Activated CD4-positive, alpha-beta T cell treated with anti-CD3 and anti-CD28 coated beads for 1 hour (primary cell): ENCODE measurements at places on chromosomes 16 and 17.

DNA sequence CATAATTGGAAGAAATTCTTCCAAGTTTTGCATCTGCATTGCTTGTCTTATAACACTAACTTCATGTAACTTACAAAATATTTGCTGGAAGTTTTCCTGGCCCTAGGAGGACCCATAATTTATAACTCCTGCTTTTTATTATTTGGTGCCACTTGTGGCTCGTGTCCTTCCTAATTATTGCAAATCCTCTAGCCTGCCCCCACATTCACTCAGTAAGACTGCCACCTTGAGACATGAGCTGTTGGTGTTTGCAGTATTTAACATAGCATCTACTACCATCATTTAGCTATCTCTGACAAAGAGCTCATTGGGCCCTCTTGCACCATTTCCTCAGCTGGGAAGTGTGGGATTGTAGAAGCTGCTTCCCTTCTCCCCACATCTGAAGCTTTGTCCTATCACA is 49.5 kb downstream of the FTO start:
- DNase-seq, result no peak

DNA sequence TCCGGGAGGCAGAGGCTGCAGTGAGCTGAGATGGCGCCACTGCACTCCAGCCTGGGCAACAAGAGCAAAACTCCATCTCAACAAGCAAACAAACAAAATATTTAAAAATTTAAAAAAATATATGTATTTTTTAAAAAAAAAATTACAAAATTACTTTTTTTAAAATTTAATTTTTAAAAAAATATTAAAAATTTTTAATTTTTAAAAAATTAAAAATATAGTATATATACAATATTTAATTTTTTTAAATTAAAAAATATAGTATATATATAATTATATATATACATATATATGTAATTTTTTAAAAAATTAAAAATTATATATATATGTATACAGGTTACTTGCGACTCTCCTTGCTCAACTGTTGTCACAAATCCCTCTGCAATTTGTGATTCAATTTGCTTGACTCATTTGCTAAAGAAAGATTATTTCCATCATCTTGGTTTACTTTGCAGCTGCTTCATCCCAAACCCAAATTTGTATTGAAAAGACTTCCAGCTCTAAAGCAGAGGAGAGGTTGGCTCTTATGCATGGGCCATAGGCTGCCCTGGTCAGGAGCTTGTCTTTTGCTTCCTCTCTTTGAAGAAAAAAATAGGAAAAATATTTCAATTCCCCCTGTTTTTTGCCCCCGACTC is 247.4 kb upstream of the IRX3 start:
- DNase-seq, result no peak

GRCh38 chr17:71145486-71145885 is 975.3 kb upstream of the SOX9 start:
- DNase-seq, result no peak

- DNase-seq, result no peak
These were observed 6.4 kb downstream of the SIAH1 start for GRCh38 chr16:48378836-48379235.

- no peak for DNase-seq
These were observed 2.0 kb downstream of the KLHL11 start for GRCh38 chr17:41863074-41863848.

DNA sequence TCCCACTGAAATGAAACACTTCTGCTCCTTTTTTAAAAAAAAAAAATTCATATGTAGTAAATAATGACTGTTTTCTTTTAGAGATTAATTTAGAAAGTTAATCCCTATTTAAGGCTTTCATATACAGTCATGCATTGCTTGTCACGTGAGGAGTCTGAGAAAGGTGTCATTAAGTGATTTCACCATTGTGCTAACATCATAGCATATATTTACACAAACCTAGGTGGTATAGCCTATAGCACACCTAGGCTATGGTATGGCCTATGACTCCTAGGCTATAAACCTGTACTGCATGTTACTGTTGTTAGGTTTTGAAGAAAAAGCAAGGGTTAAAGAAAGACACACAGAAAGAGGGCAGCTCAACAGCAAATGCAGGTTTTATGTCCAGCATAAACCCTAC is 13.7 kb downstream of the PPY start:
- DNase-seq, result no peak

DNA sequence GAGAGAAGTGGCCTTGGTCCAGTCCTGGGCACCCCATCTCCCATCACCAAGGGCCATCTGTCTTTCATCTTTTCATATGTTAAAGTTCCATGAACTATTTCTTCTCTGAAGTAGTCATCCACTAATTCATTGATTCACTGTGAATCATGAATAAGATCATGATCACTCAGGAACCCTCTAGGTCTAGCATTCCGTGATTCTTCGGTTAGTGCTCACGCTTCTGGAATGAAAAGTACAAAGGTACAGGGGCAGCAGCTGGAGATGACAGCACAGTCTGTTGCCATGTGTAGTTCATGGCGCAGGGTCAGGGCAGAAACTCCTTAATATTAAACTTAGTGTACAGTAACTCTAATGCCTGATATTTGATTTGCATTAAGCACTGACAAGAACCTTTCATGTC is 127.1 kb downstream of the CDH13 start:
- no peak for DNase-seq

GRCh38 chr17:29086628-29087332 is 43.8 kb downstream of the PIPOX start:
- no peak for DNase-seq

GRCh38 chr16:4314532-4315185 is 1.2 kb upstream of the GLIS2 start:
- no peak for DNase-seq

DNA sequence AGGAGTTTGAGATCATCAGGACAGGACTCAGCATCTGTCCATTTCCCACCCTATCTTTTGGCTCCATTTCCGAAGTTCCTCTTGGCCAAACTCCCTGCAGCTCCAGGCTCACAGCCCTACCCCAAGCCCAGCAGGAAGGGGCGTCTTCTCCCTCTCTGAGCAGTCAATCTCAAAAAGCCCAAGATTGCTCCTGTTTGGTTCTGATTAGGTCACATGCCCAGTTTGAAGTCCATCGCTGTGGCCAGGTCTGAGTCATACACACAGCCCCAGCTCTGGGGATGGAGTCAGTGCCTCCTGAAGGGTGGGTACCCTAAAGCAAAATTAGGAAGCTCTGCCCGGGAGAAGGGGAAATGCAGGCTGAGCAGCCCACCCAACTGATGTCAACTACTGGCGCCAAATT is 23.9 kb downstream of the SNX20 start:
- DNase-seq, result no peak

GRCh38 chr16:18789515-18789849 is 652 bp downstream of the RPS15A start:
- no peak for DNase-seq

- no peak for DNase-seq
These were observed 1.4 kb downstream of the PRSS54 start for GRCh38 chr16:58293449-58293848.

DNA sequence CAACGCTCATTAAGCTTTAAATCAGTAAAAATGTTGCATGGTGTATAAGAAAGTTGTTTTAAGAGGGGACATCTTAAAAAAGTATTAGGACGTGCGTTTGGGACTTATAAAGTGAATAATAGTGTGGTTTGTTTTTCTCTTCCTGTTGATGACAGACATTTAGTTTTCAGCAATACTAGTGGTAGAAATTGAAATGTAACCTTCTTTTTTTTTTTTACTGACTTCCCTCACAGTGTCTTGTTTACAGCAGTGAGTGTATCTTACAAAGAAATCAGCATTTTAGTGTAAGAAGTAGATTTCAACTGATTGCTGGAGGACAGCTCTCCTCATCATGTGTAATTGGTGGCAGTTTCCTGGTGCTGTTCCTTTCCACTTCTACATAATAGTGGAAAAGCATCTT is 39.6 kb downstream of the CYLD start:
- DNase-seq, result no peak

DNA sequence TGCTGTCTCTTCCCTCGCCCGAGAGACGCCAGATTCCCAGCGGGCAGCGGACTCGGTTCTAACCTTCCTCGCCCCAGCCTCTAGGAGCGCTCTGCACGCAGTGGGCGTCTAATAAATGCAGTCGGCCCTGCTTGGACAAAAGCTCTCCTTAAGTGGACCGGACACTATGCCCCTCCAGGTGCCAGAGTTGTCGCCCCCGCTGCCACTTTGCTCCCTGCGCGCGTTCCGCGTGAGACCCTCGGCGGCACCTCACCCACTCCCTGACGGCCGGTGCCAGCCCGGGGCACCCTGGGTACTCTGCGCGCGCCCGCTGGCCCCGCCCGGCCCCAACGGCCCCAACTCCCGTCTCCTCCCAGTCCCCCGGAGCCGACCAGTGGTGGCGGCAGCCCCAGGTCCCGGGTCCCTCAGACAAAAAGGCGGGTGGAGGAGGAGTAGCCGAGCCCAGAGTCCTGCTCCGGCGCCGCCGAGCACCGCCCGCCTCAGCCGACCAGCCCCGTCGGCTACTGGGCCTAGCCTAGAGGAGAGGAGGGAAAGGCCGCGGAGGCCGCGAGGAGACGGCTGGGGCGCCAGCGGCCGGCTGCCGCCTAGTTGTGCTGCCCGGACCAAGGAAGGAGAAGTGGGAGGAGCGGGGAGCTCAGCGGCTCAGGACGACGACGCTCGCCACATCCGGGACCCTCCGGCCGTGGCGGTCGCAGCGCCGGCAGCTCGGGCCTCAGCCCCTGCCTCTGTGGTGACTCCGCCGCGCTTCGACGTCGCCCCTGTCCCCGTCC is 123.0 kb downstream of the GOSR1 start:
- DNase-seq, result peak; percentile 36

- no peak for DNase-seq
These were observed 107.9 kb downstream of the SNX29 start for GRCh38 chr16:12084436-12084835.

DNA sequence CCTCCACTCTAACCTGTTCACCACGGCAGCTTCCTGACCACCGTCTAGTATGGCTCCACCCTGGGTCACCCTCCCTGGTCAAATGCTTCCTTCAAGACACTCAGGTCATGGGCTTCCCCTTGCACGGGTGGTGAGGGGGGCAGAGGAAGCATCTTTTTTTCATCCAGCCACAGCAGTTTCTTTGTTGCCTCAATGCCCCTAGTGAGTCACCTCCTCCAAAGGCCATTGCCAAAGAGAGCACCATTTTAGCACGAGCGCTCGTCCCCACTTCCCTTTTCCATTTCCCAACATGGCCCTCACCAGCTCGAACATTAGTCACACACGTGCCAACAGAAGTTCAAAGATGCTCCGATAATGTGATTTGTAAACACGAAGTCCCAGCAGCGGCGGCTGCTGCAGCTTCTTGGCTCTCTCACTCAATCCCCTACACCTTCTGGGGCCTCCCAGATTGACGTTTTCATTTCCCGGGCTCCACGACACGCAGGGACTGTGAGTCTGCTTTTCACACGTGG is 134.6 kb downstream of the GAS7 start:
- DNase-seq, result no peak

GRCh38 chr16:51053775-51054174 is 97.3 kb downstream of the SALL1 start:
- DNase-seq, result no peak

DNA sequence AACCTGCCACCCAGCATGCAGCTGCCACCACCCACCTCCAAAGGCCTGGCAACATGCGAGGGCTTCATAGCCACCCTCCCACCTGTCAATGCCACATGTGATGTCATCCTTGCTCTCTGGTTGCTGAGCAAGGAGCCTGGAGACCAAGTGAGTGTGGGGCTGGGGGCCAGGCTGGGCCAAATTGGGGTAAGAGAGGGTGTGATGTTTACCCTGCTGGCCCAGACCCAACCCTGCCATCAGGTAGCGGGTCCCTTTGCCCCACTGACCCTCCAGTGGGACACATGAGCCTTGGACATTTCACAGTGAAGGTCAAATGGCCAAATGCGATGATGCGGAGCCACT is 8.9 kb downstream of the ALOX15B start:
- no peak for DNase-seq

DNA sequence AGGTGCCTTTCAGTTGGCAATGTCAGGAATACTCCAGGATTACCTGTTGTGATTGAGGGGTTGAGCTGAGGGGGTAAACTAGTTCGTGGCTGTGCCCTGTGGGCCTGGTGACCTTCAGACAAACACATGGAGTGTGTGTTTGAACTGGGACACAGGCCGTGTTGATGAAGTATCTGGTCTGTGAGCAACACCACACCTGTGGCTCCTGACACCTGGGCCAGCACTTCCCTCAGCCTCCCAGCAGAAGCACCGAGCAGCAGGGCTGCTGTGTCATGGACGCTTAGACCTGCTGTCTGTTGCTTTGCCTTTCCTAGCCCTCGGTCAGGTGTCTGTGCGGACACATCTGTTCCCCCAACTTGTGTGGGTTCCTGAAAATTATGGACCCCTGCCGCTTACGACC is 82.9 kb downstream of the KSR1 start:
- no peak for DNase-seq

- no peak for DNase-seq
These were observed 66.3 kb downstream of the CLEC16A start for GRCh38 chr16:11010575-11011221.

GRCh38 chr17:57672971-57673370 is 72.1 kb downstream of the CCDC182 start:
- DNase-seq, result no peak

DNA sequence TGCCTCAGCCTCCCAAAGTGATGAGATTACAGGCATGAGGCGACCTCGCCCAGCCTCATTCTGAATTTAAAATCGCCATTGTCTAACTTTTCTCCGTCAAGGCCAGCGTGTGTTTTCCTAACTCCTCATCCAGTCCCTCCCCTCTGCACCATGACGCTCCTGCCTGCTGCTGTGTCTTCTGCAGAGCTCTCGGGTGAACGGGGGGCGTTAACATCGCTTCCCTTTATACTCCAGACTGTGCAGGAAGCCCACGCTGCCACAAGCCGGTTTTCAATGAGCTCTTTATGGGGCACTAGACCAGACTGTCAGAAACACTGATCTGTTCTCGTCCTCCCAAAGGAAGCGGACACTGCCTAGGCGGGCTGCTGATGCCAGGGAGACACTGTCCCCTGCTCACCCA is 13.2 kb downstream of the AANAT start:
- no peak for DNase-seq

DNA sequence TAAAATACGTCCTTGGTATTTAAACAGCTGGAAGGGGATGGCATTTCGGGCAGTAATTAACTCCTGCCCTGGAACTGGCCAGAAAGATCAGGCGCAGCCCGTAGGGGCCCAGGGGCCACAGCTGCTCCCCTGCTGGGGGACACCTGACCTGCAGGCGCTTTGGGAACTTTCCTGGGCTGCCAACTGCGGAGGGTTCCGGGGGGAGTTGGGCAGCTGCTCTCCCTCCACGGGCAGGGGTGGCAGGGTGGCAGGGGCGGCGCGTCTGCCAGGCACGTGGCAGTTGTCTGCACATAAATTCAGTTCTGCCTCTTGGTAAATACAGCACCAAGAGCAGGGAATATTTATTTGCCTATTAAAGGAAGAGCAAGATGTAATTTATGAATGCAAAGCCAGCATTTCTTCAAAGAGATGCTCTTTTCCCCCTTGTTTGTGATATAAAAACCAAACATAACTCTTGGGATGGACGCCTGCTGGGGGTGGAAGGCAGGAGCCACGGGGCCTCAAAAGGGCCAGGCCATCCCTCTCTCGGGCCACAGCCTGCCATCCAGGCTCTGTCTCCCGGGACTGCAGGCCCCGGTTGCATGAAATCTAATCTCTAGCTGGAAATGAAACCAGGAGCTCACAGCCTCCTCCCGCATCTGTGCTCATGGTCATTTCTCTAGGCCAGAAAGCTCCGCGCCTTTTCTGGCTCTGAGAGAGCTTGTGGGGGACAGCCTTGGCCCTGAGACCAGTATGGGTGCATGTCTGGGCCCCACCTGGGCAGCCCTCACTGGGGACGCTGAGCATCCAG is 29.9 kb upstream of the CHMP6 start:
- DNase-seq, result no peak

- no peak for DNase-seq
These were observed 5.6 kb upstream of the TMEM88 start for GRCh38 chr17:7849130-7849750.

- DNase-seq, result no peak
These were observed 53.6 kb upstream of the SCNN1B start for GRCh38 chr16:23248261-23249194.
